ENCODE measurements at places on chromosomes 11 and 22. TPM values are rescaled to one million over a fixed set of nuclear protein-coding genes. Genes with fewer than 3 reads are reported as not detected.

The ANKRD13D gene
- total RNA-seq: 78.5 TPM

GRCh38 chr11:131663405-131664200 is 293.2 kb downstream of the NTM start:
- no peak for DNase-seq

GRCh38 chr11:8732748-8733241 is 50.2 kb downstream of the RPL27A start:
- no peak for DNase-seq

The HNRNPUL2 gene
- 66.8 TPM for total RNA-seq

The APOA4 gene
- not detected for total RNA-seq

DNA sequence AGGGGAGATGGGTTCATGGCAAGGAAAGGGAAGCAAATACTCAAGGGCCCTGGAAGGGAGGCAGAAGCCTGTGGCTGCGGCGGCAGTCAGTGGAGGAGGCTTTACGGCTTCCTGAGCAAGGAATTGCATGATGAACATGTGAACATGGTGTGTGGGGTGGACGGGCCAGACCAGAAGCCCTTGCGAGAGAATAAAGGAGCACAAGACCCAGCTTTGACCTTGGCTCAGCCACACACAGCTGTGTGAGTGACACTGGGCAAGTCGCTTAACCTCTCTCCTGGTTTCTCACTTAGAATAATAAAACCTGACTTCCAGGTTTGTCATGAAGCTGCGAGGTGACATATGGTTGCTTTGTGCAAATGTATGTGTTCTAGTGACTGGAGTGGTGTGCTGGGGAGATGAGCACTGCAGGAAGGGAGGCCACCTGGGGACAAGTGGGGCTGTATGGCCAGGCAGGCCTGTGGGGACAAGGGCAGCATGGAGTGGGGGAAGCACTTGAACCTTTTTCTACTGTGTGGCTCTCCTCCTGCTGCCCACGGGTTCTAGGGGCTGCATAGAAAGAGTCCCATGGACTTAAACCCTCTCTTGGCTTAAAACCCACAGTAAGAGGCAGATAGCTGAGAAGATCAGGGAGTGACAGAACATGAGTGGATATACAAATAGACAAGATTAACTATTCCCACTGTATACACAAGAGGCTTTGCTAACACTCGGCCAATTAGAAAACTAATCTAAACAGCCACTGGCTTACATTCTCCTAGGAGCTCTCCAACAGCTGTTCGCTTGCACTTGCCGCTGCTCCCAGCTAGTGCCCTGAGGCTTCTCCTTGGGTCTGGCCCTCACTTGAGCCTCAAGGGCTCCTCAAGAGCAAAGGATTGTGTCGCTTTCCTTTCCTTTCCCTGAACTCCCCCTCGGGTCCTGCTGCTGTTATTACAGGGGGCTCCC is 67.3 kb upstream of the CDON start:
- no peak for DNase-seq

- DNase-seq: no peak
These were observed 1584.3 kb upstream of the RAG2 start for GRCh38 chr11:38182126-38182866.

- no peak for DNase-seq
These were observed 24.4 kb downstream of the PLEKHB1 start for GRCh38 chr11:73670808-73671207.

- no peak for DNase-seq
These were observed 4.4 kb downstream of the GAS2 start for GRCh38 chr11:22670830-22671229.

- no peak for DNase-seq
These were observed 64.8 kb downstream of the CADM1 start for GRCh38 chr11:115439385-115439784.

The VPREB1 gene
- not detected for total RNA-seq

- no peak for DNase-seq
These were observed 9.2 kb downstream of the CDPF1 start for GRCh38 chr22:46240907-46241306.

The ZDHHC8 gene
- total RNA-seq: 47.6 TPM

The SLC22A6 gene
- total RNA-seq: not detected

DNA sequence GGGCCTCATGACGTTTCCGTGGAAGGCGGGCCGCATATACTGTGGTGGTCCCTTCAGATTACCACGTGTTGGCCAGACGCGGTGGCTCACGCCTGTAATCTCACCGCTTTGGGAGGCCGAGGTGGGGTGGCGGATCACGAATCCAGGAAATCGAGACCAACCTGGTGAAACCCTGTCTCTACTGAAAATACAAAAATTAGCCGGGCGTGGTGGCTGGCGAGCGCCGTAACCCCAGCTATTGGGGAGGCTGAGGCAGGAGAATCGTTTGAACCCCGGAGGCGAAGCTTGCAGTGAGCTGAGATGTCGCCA is 853 bp upstream of the DENND6B start:
- DNase-seq: no peak

The CEP164 gene
- 32.5 TPM for total RNA-seq

DNA sequence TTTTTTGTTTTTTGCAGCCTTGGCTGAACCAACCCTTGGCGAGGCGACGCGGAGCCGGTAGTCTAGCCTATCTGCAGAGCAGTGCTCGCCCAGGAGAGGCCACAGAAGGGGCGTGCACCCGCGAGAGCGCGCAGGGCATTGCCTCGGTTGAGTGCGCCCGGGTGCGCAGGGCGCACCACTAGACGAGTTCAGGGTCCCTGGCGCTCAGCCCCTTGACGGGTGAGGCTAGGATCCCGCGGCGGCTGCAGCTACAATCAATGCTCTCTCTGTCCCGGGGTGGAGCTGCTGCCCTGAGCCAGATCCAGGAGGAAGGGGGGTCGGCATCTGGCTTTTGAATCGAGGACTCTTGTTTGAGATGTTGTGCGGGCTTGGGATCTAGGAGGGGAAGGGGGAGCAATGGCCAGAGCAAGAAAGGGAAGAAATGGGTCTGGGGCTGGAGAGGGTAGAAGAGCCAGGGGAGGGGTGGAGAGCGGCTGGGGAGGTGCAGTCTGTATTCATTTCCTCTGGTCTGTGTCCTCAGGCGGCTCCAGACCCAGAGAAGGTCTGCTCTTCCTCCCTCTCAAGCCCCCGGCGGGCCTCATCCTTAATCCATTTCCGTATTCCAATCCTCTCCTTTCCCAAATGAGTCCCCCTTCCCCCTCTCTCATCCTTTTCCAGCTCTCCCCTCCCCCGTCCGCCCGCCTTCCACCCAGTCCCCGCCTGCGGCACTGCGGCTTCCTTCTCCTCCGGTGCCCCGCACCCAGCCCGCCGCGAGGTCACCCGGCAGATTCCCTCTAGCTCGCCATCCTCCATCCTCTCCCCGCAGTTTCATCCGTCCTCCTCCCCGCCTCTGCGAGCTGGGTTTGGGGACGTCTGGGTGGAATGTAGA is 797 bp downstream of the THY1 start:
- DNase-seq: peak; percentile 12

DNA sequence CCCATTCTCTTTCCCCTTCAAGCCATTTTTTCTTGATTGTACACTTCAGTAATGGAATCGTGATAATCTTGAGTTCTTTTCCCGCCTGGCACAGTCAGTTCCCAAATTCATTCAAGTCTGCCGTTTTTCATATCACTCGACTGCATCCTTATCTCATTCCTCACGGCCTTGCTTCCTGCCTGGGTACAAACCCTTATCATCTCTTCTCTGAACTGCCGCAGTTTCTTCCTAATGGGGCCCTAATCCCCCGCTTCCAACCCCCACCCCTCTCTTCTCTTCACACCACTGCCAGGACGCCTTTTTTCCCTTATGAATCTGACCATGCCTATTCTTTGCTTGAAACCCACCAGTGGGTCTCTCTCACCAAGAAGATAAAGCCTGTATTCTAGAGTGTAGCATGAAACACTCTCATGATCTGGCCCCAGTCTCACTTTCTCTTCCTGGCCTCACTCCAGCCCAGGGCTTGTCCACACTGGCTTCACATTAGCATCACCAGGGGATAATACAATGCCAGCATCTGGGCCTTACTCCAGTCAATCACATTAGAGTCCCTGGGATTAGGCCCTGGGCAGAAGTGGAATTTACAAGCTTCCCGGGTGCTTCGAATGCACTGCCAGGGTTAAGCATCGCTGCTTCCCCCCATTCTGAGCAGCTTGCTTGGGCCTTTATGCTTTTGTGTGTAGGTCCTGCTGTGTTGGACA is 102.1 kb downstream of the FBXO7 start:
- DNase-seq: no peak

DNA sequence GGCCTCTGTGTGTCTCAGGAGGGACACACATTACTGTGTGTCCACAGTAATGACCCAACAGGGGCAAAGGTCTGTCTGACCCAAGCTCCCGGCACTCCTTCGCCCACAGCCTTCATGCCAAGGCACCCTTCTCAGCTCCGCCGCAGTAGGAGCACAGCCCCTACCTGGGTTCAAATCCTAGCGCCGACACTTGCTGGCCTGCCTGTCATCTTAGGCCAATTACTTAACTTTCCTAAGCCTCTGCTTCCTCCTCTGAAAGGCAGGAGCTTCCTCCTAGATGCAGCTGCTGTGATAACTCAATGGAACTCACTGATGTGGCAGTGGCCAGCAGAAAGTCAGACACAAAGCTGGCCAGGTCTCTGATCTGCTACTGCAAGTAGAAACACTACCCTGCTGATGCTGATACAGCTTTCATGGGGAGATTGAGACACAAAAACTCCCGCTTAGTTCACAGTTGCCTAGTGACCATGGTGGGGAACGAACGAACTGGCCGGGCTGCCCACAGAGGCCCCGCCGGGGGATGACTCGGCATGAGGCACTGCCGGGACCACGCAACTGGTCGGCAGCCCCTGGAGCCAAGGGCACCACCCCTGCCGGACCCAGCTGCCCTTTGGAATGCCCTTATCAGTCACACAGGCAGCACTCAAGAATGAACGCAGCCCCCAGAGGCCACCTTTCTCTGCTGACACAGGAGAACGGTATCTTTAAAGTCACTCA is 8.1 kb downstream of the EHD1 start:
- no peak for DNase-seq

DNA sequence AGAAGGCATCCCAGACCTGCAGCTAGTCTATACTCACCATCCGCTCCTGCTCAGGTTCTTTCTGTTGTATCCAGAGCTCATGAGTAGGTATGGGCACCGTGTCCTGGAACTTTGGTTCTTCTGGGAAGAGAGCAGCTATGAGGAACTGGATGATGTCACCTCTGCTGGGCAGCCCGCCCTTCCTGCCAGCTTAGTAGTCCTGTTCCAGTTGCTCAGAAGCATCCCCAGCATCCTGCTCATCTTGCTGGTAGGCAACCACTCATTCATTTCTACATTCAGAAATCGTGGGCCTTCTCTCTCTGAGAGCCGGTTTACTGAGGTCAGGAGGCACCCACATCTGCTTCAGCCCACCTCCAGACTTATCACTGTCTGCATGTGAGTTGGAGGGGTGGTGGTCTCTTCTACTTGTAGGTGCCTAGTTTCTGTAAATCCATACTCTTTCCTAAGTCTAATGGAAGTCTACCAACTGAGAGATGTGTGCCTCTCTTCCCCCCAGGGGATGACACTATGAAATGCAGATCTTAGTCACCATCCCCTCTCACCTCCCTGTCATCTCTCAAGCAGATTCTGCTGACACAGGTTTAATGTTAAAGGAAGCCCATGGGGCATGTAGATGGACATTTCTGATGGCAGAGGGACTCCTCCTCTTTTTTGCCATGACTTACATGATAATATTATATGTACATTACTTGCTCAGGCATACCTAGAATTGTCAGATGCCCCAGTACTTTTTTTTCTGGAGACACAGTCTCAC is 29.6 kb upstream of the CCDC134 start:
- DNase-seq: no peak

The GRAP2 gene
- total RNA-seq: 59.4 TPM

- DNase-seq: no peak
These were observed 115.8 kb upstream of the PITPNB start for GRCh38 chr22:28034760-28035401.

DNA sequence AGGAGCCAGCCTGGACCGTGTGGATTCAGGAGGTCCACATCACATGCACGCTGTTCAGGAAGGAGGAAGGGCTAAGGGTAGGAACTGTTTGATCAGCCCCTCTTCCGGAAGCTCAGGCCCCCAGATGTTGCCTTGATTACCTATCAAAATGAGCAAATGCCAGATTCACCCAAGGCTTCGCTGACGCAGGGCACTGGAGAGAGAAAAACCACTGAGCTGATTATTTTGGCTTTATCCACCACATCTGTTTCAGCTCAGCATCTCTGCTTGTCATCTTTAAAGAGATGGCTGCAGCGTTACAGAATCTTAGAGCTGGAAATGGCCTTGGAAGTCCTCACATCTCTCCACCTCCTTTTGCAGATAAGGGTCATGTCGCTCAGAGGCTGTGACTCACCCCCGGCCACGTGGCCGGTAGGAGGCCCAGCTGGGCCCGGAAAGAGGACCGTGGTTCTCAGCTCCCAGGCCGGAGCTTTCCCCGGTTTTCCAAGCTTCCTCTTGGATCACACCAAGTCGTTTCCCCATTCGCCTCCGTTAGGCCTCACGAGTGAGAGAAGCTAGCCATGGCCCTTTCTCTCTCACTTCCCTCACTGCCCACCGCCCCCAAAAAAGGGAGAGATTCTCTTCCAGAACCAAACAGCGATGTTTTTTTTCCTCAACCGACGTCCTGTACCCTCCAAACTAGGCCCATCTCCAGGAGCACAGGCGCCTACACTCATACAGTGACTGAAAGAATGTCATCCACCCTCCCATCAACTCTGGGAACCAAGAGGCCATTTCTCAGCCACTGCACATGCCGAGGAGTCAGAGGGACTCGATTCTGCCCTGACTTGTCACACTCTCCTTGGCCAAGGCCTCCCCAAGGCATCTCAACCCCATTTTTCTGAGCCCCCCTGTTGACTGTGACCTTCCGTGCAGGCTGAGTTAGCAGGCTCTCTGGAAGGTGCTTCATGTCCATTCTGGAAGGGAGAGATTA is 37.6 kb downstream of the LIF start:
- no peak for DNase-seq

DNA sequence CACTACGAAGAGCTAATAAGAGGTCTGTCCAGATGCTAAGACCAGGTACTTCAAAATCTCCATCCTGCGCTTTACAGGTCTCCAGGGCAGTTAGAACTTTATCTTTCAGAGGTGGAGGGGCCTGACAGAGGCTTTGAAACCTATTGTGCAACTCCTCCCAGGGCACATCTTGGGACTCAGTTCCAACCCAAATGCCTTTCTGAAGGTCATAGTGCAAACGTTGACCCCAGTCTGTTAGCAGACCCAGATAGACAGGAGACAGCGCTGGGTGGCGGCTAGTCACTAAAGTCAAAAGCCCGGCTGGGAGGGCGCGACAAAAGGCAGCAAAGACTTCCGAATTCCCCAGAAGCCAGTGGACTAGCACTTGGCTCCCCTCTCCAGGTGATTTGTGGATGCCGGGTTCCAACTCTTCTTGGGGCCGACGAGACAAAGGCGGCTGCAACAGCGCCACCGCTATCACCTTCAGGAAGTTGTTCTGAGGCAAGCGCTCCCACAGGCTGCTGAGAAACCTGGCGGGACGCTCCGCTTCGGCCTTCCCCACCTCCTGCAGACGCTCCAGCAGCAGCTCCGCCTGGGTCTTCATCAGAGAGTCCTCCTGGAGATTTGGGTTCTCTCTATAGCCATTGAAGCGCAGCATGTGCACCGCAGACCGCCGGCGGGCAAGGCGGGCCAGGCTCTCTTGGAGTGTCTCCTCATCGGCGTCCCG is 728 bp downstream of the FANCF start:
- DNase-seq: peak; percentile 63

The GSTT2 gene
- total RNA-seq: not detected

- DNase-seq: no peak
These were observed 97.6 kb downstream of the TRIM29 start for GRCh38 chr11:120040151-120040840.
